ENCODE measurements at places on chromosomes 6 and 20. TPM values are rescaled to one million over a fixed set of nuclear protein-coding genes. Genes with fewer than 3 reads are reported as not detected.

- DNase-seq: peak; percentile 52
Measured at GRCh38 chr6:27791182-27791943, 120.8 kb downstream of the OR2B2 start.

DNA sequence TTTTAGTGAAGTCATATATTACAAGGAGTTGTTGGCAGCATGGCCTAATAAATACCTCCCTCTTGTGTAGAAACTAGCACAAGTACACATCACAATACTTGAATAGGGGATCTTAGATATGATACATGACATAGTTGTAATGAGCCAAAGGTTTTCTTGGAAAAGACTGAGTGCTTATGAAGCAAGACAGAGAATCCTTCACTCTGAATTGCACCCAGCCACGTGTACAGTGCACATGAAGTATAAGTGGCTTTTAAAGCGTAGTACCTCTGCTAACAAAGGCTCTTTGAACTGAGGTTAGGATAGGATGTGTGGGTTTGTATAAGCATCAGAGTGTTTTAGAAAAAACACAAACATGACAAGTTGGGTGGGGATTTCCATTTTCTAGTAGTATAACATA is 145.5 kb upstream of the STMND1 start:
- no peak for DNase-seq

GRCh38 chr6:160167604-160168399 is 46.2 kb downstream of the SLC22A1 start:
- no peak for DNase-seq

GRCh38 chr20:19817017-19817416 is 59.0 kb downstream of the RIN2 start:
- DNase-seq: peak; percentile 74

DNA sequence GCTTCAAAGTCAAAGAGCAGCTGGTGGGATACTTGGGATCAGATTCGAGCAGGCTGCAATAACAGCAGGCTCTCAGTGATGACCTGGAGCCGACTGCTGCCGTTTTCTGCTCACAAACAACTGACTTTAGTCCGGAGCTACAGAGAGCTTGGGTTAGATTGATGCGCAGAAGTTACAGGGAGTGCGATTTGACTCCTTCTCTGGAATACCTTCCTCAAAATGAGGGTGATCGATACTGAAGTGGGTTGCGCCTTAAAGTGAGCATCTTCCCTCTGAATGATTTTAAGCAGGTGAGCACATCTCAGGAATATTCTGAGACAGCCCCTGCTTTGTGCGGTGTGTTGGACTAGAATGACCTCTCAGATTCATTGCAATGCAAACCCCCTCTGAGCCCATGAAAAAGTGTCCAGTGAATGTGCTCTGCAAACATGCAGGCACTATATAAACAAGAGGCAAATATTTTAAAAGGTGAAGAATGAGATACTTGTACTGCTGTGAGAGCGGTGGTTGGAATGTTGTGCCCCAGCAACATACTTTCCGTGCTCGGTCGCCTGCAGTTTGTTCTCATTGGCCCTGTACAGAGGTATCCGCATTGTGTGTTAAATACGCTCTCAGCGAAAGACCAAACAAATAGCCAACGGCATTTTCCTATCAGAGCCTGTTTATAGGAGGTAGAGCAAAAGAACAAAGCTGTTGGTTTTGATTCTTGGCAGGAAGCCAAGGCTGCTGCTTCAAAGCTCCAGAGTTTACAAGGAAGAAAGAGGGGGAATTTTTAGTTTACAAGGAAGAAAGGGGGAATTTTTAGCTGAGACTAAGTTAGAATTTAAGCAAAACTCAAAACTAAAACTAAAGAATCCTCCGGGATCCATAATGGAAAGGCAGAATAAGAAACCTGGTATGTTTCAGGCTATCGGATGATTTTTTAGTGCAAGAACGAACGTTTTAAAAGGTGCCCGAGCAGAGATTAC is 67.7 kb downstream of the PHACTR2 start:
- no peak for DNase-seq

DNA sequence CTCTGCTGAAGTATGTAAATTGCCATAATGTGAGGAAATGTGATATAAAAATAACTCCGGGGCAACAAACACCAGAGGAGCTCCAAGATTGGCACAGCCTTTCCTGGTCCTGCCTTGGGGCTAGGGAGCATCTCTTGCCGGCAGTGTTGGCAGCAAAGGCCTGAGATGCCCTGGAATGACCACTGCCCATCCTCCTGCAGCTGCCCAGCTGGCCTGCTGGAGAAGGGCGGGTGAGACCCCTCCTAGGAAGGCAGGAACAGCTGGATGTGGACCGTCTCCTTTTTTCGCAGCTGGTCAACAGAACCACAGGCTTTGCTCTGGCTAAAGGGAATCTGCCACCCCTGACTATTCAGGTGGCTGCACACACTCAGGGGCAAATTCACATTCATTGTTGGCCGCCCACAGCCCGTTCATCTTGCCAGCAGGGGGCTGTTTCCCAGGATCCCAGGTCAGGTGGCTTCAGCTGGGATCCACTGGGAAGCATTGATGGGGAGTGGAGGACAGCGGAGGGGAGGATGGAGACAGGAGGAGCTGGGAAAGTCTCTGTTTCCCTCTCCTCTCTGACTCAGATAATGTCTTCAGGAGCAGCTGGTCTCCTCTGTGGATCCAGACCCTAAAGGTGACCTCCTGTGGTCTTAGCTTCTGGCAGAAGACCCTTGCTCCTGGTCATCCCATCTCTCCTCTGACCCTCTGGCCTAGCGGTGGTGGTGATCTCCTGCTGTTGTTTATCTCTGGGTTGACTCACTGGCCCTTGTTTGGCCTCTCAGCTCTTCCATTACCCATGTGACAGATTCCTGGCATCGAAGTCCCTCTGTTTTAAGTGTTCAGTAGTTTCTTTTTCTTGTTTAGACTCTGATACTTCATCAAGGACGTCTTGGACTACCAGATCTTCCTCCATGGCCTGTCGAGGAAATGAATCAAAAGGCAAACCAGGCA is 336.7 kb downstream of the DHX35 start:
- DNase-seq: no peak

DNA sequence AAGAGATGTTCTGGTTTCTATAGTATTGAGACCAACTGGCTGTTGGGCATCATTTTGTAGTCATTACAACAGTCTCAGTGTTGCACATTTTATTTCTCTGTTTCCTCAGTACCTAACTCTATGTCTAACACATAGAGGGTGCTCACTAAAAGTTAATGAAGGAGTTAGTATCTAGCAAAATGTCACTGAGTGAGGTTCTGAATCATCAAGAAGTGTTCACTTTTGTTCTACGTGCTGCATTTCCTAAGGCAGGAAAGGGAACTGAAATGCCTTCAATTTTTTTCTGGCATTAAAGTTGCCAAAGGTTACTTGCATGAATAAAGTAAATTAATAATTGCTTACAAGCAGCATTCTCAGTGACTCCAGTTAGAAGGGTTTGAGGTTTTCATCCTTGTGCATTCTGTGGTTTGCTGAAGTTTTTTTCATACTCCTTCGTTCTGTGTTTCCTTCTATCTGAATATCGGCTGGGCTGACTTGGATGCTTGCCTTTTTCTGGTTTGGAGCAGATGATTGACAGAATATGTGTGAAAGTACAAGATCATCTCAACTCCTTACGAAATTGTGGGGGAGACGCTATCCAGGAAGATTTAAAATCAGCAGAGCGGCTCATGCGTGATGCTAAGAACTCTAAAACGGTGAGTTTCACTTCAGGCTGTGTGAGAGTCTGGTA is 114.5 kb upstream of the SCGN start:
- no peak for DNase-seq

DNA sequence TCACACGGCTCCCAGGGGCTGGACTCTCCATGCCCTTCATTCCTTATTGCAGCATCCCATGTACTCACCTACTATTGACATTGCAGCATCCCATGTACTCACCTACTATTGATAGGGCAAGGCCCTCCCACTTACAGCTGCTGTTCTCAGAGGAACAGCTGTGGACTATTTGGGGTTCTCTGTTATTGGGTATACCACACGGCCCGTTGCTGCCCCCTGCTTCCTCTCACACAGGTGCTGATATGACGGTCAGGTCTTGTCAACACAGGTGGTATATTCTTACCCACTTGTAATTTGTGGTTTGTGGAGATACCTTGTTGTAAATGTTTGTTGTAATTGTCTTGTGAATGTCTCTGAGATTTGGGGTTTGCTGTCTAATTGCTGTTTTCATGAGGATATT is 18.8 kb downstream of the ALDH5A1 start:
- DNase-seq: no peak

DNA sequence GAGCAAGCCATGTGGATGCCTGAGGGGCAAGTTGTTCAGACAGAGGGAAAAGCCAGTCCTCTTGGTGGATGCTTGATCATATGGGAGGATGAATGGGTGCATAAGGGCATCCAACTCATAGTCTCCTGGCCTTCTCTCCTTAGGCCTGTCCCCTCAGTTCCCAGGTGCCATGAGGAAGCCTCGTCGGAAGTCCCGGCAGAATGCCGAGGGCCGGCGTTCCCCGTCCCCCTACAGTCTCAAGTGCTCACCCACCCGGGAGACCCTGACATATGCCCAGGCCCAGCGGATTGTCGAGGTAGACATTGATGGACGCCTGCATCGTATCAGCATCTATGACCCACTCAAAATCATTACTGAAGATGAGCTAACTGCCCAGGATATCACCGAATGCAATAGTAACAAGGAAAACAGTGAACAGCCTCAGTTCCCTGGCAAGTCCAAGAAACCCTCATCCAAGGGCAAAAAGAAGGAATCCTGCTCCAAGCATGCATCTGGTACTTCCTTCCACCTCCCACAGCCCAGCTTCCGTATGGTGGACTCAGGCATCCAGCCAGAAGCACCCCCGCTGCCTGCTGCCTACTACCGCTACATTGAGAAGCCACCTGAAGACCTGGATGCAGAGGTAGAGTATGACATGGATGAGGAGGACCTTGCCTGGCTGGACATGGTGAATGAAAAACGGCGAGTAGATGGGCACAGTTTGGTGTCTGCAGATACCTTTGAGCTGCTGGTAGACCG is 3.8 kb downstream of the BRPF3 start:
- DNase-seq: no peak

- DNase-seq: no peak
Measured at GRCh38 chr6:23510778-23511510, 615.1 kb upstream of the NRSN1 start.

DNA sequence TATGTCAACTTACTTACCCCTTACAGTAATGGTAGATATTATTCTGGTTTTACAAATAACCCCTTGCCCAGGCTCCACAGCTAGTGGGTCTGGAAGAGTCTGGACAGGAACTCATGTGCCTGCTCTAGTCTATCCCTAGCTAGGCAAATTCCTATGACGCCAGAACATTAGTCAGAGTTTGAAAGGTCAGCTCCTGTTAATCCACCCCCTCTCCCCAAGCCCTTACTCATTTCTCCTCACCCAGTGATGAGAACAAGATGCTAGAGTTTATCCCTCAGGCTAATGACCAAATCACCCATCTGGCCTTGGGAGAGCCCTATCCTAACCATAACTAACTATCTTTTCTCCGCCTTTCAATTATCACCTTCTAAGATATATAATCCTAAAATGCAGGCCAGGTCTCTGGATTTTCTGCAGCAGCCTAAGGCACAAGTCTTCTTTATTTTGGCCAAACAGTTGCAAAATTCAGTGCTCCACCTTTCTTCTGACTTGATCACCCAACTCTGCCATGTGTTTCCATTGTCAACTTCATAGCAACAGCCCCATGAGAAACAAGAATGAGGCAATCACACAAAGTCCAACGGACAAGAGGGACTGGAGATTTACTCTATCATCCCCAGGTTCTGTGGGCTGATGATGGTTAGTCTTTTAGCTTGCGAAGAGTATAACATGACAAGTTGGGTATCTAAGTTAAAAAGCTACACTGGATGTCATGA is 113.3 kb downstream of the TASP1 start:
- no peak for DNase-seq

- DNase-seq: no peak
Measured at GRCh38 chr6:22473991-22474682, 95.2 kb upstream of the HDGFL1 start.

GRCh38 chr20:1800777-1801176 is 94.4 kb upstream of the SIRPA start:
- no peak for DNase-seq

DNA sequence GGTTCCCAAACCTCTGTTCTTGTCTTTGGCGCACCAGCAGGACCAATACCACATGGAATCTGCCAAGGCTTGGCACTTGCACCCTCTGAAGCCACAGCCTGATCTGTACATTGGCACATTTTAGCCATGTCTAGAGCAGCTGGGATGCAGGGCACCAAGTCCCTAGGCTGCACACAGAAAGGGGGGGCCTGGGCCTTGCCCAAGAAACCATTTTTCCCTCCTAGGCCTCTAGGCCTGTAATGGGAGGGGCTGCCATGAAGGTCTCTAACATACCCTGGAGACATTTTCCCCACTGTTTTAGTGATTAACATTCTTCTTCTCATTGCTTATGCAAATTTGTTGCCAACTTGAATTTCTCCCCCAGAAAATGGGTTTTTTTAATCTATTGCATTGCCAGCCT is 5.4 kb upstream of the FAM120B start:
- DNase-seq: no peak

DNA sequence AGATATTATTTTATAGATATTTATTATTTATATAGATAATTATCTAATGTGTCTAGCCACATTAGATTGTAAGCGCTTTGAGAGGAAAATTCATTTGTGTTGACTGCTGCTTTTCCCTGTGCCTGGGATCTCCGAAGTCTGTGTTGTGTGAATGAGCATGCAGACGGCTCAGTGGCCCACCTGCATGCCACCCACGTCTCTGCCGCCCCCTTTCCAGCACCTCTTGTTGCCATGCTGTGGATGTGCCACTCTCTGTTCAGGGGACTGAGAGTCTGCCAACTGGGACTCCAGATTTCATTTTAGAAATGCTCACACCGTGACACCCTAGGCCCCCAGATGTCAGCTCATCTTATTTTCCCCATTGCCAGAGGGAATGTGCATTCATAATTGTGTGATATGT is 139.7 kb downstream of the JARID2 start:
- DNase-seq: no peak

GRCh38 chr6:159445351-159445750 is 247.7 kb downstream of the SOD2 start:
- DNase-seq: no peak

GRCh38 chr20:48777821-48778220 is 50.0 kb downstream of the PREX1 start:
- no peak for DNase-seq

- DNase-seq: no peak
Measured at GRCh38 chr6:45900808-45901752, 114.6 kb downstream of the CLIC5 start.

- no peak for DNase-seq
Measured at GRCh38 chr6:97863697-97864096, 580.7 kb upstream of the MMS22L start.

- no peak for DNase-seq
Measured at GRCh38 chr6:159555082-159555875, 137.8 kb downstream of the SOD2 start.

Gene CCN6
- total RNA-seq: not detected

Gene SLCO4A1
- 10.4 TPM for total RNA-seq

Gene PKIG
- 286 TPM for total RNA-seq

Gene PTCRA
- not detected for total RNA-seq

Gene KHDC1
- total RNA-seq: not detected

Gene GOPC
- total RNA-seq: 16.4 TPM

Gene SLC24A3
- total RNA-seq: 0.26 TPM

Gene NCR2
- total RNA-seq: not detected
